Stimulated activated CD8-positive, alpha-beta memory T cell treated with anti-CD3 and anti-CD28 coated beads, Interleukin-15, amount 100 ng/mL, for 24 hours (primary cell): ENCODE measurements at places on chromosomes 3 and 15.

DNA sequence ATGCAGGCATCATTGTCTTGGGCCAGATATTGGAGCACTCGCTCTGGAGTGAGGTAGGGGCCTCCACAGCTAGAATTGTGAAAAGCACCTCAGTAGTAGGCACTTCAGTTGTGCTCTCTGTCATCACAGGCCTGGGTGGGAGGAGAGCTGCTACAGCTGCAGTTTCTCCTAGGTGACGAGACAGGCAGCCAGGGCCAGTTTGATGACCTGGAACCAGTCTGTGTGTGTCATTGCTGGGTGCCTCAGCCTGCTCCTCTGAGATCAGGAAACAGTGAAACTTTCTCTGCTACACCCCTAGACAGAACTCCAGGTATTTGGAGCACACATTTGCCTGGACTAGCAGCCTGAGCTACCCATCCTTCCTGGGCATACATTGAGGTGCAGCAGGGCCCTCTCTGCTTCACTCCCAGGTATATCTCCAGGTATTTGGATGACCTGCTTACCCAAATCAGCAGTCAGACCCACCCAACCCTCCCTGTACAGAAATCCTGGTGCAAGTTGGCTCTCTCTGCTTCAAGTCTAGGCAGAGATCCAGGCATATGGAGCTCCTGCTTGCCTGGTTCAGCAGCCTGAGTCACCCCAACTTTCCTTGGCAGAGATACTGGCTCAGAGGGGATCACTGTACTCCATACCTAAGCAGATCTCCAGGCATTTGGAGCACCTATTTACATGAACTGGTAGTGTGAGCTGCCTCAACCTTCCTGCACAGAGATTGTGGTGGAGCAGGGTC, 54.3 kb upstream of the SGO1 start:
- DNase-seq, result no peak

GRCh38 chr3:174891524-174892203, 32.5 kb downstream of the NAALADL2 start:
- no peak for DNase-seq

GRCh38 chr15:56042982-56043980, 49.9 kb upstream of the NEDD4 start:
- no peak for DNase-seq

DNA sequence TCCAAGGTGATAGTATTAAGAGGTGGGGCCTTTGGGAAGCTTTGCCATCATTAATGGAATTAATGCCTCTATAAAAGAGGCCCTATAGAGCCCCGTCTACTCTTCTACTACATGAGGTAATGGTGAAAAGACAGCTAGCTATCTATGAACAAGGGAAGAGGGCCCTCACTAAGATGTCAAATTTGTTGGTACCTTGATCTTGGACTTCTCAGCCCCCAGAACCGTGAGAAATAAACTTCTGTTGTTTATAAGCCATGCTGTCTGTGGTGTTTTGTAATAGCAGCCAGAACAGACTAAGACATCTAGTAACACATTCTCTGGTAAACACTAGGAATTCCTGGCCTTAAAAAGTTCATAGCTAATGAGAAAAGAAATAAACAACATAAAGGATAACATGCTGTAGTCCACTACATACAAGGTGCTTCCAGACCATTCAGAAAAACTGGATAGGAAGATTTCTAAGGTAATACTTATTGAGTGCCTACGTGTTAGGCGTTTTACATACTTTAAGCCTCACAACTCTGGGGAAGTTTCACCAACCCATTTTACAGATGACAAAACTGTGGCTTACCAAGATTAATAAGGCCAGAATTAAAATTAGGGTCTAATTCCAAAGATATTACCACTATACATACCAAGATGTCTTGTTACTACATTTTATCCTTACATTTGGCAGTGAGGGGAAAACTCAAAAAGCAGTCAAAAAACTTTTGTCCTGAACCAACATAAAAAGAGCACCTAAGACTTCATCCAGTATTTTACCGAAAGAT, 3.2 kb downstream of the UBE3A start:
- DNase-seq, result no peak

DNA sequence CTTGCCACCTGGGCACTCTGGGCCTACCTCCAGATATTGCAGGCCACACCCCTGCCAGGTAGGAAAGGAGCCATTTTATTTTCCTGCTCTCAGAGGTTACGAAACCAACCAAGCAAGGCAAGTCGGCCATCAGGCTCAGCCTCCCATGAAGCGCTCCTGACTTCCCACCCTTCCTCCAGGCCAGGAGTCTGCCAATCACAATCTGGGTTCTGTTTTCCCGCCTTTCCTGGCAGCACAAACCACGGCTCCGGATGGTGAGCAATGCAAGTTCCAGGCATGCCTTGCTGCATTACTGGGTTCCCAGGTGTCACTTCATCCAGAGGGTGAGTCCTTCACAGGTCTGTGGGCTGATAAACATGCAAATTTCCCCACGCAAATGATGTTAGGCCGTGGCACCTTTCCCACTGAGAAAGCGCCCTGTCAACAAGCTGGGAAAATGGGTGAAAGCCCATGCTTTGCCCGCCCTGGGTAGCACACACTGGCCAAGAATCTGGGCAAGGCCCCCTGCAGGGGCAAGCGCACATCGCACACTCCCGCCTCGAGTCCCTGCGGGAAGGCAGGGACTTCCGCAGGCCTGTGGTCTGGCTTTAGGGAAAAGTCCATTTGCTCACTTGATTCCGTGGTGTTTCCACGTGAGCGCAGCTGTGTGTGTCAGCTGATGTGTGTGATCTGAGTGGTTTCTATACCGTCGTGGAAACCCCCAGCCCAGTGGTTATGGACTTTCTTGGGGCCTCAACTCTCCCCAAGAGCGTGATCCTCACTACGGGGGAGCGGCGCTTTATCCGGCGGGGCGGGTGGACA, 61.6 kb upstream of the RYK start:
- DNase-seq, result no peak

DNA sequence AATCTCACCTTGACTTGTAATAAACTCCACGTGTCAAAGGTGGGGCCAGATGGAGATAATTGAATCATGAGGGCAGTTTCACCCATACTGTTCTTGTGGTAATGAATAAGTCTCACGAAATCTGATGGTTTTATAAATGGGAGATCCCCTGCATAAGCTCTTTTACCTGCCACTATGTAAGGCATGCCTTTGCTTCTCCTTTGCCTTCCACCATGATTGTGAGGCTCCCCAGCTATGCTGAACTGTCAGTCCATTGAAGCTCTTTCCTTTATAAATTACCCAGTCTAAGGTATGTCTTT, 45.5 kb downstream of the SUCNR1 start:
- DNase-seq, result no peak

- no peak for DNase-seq
These were observed 151.9 kb downstream of the RBPMS2 start for GRCh38 chr15:64623347-64623996.

DNA sequence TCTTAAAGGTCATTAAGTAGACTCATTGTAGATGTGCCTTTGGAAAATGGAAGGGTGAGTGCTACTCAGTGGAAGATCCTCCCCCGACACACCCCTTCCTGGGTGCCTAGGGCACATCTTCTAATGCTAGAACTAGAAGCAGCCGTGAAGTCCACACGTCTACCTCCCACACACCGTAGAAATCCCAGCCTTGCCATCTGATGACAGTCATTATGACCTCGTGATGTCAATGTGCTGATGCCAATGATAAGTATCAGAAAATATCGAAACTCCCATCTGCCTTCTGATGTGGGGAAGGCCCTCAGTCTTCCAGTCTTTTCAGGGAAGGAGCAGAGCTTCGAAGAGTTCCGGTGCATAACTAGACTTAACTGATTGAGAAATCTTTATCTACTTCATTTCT, 282.1 kb upstream of the ROPN1 start:
- no peak for DNase-seq

DNA sequence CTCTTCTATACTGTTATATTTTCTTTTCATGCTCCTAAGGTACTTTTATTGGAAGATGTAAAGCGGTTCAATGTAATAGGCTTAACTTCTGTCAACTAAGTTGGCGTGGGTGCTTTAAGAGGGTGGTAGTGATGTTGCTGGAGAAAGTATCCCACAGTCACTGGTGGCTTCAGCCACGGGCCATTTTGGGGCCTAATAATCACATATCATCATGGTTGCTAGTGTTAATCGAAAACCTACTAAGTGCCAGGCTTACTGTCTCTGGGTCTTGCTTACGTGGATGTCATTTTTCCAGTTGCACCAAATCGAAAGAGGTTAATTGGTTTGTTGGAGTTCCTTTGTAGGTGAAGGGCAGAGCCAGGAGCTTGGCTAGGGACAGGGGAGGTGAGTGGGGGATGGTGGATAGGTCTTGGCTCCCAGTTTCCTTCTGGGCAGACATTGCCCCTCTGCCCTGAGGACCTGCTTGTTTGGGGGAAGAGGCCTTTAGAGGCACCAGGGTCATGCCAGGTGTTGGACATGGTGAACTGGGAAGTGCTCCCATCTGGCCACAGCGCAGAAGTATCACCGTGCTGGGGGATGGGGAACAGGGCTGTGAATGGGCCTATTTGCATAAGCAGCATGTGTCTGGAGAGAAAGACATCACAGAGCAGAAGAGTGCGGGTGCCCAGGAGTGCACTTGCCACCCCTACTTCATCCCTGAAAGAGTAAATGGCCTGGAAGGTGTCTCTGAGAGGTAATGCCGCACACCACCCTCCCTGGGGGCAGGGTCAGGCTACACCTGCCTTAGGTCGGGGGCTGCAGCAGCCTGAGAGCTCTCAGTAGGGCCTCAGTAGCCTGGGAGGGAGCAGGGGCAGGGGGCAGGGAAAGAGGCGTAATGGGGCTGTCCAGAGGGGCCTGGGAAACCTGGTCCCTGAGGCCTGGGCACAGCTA, 62.4 kb upstream of the POLG start:
- no peak for DNase-seq

DNA sequence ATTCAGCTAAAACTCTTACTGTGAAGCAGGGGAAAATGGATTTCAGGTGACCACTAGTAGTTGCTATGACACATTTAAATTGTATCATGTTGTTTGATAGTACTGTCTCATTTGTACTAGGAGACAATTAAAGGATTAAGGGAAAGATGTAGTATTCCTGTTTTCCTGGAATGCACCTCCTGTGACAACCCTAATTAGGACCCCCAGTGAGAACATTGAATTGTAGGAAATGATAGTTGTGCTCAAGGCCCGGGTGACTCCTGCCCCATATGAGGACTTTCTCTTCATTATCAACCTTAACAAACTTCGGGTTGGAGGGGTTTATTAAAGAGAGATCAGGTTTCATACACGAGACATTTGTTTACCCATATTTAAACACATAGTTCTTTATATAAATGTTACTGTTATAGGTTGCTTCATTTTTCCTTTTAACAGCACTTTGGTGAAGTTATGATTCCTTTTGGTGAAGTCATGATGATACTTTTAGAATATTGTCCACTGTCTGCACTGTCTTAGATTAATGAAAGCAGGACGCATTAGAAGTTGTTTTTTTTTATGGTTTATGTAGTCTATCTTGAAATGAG, 392.6 kb upstream of the NAALADL2 start:
- DNase-seq, result no peak

DNA sequence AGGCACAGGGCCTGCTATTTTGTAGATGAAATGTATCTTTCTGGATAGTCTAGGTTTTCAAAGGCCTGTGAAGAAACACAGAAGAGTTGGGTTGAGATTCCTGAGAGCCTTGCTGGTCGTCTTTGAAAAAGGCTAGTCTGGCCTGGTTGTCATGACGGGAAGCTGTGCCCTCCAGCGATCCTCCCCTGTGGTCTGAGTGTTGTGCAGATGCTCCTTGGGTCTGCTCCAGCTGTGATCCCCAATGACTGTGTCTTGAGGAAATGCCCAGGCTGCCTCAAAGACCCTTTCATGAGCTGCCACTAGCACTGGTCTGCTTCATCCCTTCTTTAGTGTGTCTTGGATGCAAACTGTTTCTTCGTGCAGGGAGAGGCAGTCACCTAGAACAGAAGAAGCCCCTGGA, 111.0 kb upstream of the SYNPR start:
- DNase-seq, result no peak

- DNase-seq, result no peak
These were observed 60.0 kb downstream of the MAGEF1 start for GRCh38 chr3:184651904-184652303.

GRCh38 chr15:69751566-69751965, 298.9 kb downstream of the RPLP1 start:
- no peak for DNase-seq

DNA sequence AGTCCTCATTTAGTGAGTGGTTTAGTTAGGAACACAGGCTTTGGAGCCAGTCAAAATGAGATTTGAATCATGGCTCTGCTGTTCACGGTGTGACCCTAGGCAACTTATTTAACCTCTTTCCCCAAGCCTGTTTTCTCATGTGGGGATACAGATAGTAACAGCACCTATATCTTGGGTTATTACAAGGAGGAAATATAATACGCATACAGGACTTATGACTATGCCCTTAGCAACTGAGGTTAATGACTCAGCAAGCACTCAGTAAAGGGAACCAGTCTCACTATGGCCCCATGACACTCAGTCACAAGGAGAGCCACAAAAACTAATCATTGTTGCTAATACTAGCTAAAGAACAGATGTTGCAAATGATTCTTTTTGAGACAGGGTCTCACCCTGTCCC, 45.9 kb downstream of the SUMF1 start:
- no peak for DNase-seq

GRCh38 chr3:52593103-52593502, 56.7 kb downstream of the UQCC5 start:
- DNase-seq, result no peak

- DNase-seq, result no peak
These were observed 53.4 kb upstream of the C15orf39 start for GRCh38 chr15:75148280-75148679.

DNA sequence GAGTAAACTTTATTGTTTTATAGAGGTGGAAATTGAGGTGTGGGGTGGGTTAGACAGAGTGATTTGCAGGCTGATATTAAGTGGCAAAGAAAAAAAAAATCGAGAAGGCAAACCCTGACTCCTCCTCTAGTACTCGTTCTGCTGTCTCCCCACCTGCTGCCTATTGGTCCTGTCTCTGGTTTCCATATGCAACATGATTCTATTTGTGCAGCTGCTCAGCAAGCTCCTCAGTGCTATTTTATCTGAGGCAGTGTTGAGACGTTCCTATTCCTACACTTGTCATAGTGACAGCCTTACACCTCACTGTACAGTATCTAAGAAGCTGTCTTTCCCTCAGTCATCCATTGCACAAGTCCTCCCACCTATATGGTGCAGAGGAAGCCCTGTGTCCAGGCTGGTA, 45.1 kb downstream of the RSL24D1 start:
- DNase-seq, result no peak
